ENCODE measurements at places on chromosomes 2 and 18.

GRCh38 chr2:235614176-235614860, 120.5 kb downstream of the AGAP1 start:
- DNase-seq: no peak

DNA sequence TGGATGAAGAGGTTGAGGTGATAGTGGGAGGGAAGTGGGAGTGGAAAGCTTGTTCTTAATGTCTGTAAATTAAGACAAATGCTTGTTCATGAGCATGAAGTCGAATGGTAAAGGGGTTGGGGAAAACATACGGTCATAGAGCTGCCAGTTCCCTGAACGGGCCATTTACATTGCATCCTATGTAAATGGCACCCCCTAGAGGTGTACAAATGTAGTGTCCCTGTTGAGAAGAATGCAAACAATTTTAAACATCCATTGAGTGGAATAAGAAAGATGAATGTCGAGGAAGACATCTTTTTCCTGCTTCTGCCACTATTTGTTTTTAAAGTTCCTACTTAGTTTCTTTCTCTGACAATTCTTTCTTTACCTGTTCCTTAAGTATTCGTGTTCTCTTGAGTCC, 155.7 kb downstream of the RDH14 start:
- no peak for DNase-seq

GRCh38 chr2:190138032-190138431, 75.5 kb upstream of the MSTN start:
- no peak for DNase-seq

DNA sequence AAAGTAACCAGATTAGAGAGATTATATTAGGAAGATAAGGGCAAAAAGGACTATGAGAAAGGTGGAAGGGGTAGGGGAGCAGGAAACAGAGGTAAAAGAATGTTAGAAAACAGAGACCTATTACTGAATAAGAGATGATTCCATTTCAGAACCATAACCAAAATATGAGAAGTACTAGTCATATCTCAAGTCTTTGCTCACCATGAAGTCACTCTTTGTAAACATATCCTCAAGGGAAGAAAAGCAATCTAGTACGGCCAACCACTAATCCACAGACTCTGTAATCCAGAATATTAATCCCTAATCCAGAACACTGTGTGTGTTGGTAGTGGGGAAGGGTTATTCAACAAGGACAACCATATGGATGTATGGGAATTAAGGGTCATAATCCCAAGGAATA, 92.0 kb downstream of the CDCA7 start:
- DNase-seq: no peak

DNA sequence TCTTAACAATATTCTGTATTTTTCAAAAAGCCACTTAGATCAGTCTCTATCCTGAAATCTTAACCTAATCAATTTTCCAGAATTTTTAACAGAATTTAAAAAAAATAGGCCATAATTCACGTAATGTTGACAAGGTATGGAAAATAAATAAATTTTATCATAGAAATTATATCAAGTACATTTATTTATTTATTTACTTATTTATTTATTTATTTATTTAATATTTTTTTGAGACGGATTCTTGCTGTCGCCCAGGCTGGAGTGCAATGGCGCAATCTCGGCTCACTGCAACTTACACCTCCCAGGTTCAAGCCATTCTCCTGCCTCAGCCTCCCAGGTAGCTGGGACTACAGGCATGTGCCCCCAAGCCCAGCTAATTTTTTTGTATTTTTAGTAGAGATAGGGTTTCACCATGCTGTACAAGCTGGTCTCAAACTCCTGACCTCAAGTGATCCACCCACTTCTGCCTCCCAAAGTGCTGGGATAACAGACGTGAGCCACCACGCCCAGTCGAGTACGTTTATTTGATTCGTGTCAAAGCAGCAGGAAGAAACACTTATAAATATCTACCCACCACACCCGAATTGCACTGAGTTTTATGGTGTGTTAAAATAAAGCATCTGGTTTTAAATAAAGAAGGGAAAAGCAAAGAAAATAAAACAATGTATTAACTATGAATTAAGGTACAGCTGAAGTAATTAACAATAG, 60.1 kb downstream of the DSC3 start:
- DNase-seq: no peak

DNA sequence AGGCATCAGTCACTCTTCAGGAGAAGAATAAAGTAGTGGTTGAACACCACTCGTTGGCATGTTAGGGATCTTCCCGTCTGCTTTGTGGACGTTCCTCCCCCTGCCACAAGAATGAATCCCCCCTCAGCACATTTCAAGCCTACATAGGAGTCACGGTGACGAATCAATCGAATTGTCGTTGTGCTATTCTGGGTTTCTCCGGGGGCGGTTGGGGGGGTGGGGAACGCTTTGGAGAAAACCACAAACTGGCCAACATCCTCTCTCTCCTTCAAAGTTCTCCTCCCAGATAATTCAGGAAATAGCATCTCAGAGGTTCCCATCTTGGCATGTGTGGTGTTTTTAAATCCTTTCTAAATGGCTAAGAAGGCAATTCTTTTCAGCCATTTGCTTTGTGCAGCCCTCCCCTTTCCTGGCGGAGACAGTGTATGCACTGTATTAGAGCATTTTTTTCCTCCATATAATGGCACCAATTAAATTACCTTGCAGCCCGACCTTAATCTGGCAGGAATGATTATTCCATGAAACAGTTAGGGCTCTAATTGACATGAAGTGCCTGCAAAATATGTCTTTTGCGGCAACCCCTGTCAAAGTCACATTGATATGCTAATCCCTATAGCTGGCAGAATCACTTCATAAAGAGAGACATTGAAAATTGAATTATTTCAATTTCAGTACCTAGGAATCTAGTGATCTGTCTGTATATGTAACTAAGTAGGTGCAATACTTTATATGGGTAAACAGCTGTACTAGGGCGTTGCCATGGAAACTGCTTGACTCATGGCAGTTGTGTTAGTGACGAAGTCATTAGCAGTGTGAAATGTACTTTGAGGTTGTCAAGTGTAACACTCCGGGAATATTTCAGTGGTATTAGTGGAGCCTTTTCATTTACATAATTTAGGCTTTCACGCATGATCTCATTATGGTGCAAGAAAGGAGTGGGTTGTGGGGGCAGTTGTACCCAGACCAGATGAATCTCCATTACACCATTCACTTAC, 323.4 kb upstream of the SLC14A2 start:
- no peak for DNase-seq

GRCh38 chr18:21272016-21272579, 30.1 kb downstream of the GREB1L start:
- DNase-seq: no peak

DNA sequence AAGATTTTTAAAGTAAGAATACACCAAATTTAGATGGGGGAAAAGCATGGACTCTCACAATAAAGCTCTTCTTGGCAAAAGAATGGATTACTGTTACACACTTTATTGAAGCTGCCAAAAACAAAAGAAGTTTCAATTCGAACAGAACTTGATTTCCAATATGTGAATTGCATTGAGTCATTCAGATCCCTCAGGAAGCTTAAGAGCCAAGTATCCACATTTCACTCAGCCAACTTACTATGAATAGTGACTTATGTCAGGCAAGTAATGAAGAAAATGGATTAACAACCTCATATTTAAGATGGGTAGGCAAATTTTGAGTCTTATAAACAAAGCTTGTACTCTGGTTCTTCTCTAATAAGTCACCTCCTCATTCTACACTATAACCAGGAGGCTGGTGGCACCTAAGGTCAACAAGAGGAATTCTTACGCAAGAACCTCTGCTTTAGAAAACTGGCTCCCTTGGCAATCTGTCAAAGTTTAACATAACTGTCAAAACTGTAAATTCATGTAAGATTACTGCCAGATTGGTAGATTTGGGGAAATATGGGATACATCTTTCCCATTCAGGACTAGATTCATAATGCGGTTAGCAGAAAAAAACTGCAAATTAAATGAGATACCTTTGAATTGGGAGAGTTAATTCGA, 6.0 kb downstream of the HADHA start:
- DNase-seq: no peak

GRCh38 chr2:26300234-26300925, 45.6 kb upstream of the SELENOI start:
- DNase-seq: no peak

DNA sequence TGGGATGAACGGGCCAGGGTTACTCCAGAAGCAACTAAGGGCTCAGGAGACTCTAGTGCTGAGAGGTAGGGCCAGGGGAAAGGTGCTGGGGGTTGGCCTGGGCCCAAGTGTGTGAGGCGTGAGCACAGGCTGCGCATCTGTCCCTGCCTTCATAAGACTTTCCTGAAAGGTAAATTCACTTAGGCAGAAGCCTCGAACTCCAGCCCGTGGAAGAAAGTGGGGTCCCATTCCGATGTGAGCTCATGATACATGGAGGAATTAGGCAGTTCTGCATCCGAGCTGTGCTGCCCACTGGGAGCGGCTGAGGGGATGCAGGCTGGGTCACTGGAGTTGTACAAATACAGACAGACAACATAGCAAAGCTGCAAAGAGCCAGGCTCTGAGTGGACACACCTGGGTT, 16.2 kb downstream of the PARD6G start:
- no peak for DNase-seq

- DNase-seq: no peak
These were observed 254.3 kb downstream of the BCL11A start for GRCh38 chr2:60299179-60299578.

GRCh38 chr2:144477281-144477956, 42.5 kb downstream of the ZEB2 start:
- DNase-seq: no peak

DNA sequence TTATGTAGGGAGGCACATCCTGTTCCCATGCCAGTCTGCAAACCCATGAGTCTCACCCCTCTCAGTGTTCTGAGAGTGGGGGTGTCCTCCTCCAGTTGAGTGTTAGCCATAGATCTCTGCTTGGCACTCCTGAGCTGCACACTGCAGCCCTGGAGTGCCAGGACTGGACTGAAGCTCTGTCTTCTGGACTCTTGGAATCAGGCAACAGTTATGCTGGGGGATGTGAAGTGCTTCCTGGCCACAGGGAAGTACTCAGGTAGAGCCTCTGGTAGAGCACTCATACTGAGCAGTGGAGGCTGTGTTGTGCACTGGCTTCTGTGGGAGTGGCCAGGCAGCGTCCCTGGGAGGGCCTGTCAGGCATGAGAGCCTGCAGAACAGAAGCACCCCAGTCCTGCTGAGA, 43.0 kb downstream of the SERPINB7 start:
- no peak for DNase-seq

DNA sequence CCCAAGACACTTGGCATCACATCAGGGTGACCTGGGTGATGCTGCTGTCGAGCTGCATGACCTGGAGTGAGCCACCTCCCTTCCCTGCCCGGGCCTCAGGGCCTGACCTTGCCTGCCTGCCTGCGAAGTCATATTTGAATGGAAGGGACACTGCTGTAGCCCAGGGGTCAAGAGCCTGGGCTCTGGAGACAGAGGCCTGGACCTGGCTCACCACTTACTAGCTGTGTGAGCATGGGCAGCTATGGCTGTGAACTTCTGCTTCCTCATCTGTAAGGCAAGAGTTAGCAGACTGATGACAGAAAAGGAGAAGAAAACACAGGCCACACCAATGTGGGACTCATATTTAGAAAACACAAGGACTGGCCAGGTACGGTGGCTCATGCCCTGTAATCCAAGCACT, 118.7 kb downstream of the ZFP36L2 start:
- no peak for DNase-seq

DNA sequence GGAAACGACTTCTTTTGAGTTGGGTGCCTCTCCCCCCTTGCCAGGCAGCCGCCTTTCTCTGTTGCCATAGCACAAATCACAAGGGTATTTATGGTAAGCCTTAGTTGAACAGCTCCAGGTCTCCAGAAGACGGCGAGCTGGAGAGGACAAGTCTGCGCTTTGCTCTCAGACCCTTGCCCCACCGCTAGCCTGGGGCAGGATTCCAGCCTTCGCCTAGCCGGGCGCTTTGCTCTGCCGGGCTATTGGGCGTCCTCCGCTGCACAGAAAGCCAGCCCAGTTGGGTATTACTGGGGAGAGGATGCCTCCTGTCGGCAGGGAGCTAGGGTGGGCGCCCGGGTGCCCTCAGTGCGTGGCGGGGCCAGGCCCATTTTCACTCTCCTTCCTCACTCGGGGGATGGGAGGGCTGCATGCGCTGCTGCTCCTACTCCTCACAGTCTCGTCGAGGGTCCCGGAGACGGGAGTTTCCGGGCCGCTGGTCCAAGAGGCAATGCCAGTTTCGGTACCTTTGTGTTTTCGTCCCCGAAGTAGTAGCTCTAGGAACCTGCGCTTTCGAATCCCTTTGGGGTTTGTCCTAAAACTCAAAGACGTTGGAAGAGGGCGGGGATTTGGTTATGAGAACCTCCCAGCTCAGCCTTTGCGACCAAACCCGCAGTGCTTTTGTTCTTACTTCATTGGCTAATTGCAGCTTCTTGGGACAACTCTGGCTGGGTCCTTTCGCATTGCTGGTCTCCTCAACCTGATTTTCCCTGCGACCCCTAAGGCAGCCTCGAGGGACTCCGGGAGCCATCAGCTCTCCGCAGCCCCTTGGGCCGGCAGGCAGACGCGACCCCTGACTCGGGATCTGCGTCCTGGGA, 3.6 kb upstream of the DLX2 start:
- no peak for DNase-seq

GRCh38 chr2:18883616-18884456, 294.5 kb upstream of the NT5C1B start:
- no peak for DNase-seq

GRCh38 chr2:148957023-148957422, 81.5 kb upstream of the LYPD6B start:
- DNase-seq: no peak

DNA sequence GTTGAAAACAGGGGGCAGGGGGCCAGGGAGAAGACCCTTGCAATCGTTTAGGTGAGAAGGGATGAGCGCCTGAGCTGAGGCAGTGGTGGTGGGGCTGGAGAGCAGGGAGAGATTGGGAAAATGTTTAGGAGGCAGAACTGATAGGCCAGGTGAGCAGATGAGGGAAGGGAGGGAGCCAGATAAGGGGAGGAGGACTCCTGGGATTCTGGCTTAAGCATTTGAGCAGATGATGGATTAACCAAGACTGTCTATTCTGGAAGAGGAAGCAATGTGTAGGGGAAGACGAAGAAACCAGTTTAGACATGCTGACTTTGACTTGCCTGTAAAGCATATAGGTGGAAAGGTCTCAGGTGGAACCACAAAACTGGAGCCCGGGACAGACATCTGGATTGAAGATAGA, 49.9 kb upstream of the ASPRV1 start:
- DNase-seq: no peak

DNA sequence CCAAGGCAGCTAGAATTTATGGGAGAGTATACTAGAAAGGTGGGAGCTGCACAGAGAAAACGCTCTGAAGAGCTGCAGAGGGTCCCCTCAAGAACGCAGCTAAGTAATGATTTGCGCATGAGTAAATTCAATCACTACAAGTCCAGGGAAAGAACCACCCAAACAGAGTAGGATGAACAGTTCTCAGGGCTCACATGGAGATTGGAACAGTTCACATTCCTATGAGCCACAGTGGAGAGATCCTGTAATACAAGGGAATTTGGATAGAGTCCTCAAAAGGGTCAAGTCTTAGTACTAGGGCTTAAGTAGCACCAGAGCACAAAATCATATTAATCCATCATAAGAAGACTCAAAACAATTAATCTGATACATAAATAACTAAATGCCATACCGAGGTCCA, 12.7 kb downstream of the OLA1 start:
- DNase-seq: no peak
